ENCODE measurements at places on chromosomes 12 and 14.

- no peak for DNase-seq
Measured at GRCh38 chr12:53453953-53454640, 2.2 kb downstream of the PCBP2 start.

DNA sequence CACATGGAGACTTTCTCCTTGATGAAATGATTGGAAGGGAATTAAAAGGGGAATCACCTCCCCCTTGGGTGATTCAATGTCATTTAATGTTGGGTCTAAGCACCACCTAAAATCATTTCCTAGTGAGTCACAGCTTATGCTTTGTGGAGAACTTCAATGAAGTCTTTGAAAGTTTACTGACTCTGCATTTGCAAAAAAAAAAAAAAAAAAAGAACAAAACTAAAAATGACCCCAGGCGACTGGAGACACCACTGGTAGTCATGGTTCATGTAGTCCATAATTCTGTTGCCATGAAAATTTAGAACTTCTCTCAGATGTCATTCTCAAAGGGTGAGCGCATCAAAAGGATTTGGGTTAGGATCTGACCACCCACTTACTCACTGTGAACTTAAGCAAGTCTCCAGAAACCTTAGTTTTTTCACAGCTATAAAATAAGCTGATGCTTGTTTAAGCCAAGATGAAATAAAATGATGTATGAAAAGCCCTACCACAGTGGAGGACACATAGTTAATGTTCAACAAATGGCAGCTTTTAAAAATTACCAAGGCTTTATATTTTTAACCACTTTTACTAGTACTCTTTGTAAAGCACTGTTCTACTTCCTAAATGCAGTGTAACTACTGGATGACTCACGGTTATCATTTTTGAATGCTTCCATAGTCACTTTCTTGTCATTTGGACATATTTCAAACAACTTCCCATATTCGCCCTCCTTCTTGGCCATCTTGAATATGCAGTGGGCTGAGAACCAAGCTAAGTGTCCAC, 18.1 kb upstream of the KSR2 start:
- no peak for DNase-seq

- no peak for DNase-seq
Measured at GRCh38 chr12:5376591-5377207, 55.2 kb upstream of the NTF3 start.

DNA sequence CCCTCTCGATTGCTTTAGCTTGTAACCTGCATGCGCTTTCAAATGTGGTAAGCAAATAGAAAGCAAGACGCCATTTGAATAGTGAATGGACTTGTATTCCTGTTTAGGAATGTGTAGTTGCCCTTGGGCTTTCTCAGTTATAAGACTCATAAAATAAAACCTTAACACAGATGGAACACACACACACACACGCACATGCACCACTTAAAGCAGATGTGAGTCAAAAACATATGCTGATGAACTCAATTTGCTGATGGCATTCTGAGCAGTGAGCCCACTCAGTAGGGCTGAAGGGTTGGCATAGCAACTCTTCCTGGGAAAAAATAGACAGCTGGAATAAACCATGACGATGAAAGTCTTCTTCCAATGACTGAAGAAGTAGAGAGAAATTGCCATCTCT, 360.5 kb downstream of the APAF1 start:
- no peak for DNase-seq

- DNase-seq = no peak
Measured at GRCh38 chr14:42187846-42188245, 581.2 kb downstream of the LRFN5 start.

DNA sequence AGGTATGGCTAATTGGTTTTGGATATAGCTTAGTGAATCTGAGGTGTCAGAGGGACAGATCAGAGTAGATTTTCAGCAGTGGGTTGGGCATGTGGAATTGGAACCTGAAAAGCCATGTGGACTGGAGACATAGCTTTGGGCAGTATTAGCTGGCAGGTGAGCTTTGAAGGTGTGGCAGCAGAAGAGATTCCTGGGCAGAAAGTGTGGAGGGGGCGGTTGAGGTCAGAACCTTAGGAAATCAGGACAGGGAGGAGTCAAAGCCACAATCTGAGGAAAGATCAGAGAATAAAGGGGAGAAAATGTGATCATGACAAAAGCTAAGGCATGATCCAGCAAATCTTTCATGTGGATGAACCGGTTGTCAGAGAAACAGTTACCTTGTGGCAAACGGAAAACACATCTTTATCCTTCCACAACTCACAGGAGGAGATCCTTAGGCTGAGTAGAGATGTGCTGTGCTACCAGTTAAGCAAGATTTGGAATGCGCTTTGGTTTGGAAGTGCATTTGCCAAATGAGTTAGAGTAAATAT, 56.4 kb downstream of the PTGER2 start:
- no peak for DNase-seq

- DNase-seq = no peak
Measured at GRCh38 chr14:53020193-53020932, 69.5 kb upstream of the FERMT2 start.

DNA sequence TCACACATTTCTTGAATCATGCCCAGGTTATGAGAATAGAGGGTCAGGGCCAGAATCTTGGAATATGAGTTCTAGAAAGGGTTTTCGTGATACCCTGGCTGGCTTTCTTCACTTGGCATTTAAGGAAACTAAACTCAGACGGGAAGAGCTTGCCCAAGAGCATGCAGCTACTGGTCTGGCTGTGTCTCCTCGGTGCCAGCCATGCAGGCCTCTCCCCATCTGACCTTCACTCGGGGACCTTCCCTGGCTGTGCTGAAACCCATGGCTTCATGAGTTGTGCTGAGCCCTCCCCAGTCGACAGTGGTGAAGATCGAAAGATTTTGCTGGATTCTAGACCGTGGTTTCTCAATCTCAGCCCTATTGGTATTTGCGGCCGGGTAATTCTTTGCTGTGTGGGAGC, 38.0 kb downstream of the FOXN3 start:
- no peak for DNase-seq

DNA sequence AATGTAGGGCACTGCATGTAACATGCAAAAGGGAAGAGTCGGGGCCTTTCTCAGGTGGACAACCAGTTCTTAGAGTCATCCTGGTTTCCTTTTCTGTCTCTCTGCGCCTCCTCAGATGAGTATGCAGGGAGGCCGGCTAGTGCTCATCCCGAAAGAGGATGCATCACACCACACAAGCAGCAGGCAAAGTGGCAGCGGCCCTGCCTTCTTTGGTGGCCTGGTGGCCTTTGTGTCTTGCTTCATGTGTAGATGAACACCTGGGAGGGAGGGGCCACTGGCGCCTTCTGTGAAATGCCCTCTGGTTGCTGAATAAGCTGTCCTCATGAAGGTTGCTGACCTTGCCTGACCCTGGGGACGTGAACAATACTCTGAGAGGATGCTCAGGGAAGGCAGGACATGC, 18.0 kb downstream of the SLC24A4 start:
- no peak for DNase-seq

DNA sequence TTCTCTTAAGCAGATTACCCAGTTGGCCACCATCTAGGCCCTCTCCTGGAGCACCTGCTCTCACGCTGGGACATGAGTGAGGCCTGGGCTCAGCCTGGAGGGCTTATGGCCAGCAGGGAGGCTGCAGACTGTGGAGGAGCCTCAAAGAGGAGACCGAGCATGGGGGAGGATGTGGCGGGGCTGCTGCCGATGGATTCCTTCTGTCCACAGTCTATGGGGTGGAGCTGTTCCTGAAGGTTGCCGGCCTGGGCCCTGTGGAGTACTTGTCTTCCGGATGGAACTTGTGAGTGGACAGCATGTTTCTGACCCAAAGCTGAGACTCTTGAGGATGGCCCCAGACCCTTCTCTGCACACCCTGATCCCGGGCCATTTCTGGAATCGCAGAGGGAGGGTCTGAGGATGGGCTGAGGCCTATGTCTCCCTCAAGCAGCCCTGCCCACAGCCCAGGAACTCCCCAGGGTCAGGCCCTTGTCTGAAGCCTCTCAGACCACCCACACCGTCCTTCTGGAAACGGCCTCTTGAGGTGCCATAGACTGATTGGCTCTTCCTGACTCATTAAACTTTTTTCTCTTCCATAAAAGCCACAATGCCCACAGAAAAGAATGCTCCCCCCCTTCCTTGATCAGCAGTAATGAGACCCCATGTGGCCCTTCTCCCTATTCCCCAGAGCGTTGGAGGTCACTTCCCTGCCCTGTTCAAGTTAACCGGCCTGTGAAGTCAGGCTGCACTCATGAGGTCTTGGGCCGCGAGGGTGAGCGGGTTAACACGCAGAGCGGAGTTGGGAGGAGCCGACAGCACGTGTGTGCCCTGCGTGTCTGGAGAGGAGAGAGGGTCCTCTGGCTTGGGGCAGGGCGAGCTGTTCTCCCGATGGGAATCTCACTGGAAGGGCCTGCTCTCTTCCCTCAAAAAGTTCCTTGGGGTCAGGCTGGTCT, 49.0 kb downstream of the SLC8B1 start:
- no peak for DNase-seq

- no peak for DNase-seq
Measured at GRCh38 chr14:74702293-74702692, 10.6 kb downstream of the AREL1 start.
